ENCODE measurements at places on chromosomes 1 and 21.

DNA sequence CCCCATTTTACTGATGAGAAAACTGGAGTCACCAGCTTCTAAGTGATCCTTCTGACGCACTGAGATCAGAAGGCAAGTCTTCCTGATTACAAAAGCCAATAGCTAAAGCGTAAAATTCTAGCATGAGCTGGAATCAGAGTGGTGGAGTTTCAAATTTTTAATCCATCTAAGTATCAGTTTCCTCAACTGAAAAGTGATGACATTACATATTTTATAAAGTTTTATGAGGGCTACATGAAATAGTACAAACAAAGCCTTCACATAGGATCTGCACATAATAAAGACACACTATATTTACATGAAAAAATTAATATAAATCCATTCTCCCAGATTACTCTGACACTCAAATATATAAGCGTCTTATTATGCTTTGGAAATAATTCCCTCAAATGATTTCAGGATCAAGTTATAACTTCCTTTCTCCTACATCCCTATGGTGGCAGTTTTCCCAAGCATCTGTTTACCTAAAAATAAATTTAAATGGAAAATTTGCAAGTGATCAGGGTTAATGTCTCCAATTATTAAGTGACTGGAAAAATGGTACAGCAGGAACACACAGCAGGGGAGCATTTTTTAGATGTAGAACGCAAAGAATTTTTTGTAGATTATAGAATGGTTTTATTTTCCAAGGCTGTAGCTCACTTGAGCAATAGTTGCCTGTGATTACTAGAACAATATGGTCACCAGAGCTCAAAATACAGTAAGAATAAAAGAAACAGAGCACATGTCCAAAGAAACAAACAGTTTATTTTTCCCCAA lies 490.4 kb upstream of the C1orf87 start:
- no peak for DNase-seq

GRCh38 chr1:53736290-53736689 lies 2.7 kb downstream of the GLIS1 start:
- DNase-seq = no peak

GRCh38 chr1:230117694-230118093 lies 50.7 kb downstream of the GALNT2 start:
- no peak for DNase-seq

DNA sequence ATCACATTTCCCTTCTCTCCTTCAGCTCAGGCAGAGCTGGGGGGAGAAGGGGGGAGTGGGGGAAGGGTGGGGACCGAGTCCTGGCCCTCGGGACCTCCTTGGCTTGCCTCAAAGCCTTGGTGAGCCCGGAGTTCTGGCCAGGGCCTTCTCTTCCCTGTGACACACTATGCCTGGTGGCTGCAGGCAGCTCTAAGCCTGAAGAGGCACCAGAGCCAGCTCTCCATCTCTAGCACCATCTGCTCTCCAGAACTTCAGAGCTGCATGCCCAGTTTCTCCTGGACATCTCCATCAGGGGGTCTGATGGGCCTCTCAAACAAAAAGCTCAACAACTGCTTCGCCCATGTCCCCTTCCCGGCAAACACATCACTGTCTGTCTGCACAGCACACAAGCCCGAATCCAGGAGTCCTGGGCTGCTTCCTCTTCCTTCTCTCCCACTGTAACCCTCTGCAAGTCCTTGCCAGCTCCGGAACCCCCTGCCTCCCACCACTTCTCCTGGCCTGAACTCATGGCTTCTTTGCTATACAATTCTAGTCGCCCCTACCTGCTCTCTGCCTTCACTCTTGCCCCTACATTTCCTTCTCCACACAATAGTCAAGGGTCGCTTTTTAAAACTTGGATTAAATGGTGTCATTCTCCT lies 26.5 kb downstream of the KIAA1614 start:
- no peak for DNase-seq

Measured in activated effector memory CD4-positive, alpha-beta T cell treated with Interleukin-2 at 50 U/mL for 16 hours (primary cell).